ENCODE measurements at places on chromosomes 12 and 14. TPM values are rescaled to one million over a fixed set of nuclear protein-coding genes. Genes with fewer than 3 reads are reported as not detected.

Gene SNRPF
- 41.4 TPM for total RNA-seq

Gene SMOC1
- total RNA-seq = not detected

Gene AMN
- total RNA-seq = 7.7 TPM

Gene POLR3B
- 10.0 TPM for total RNA-seq

GRCh38 chr14:96938946-96939345, 141.8 kb downstream of the VRK1 start:
- peak; percentile 86 for DNase-seq

- DNase-seq = no peak
These were observed 222.6 kb downstream of the ACSS3 start for GRCh38 chr12:81300454-81300853.

DNA sequence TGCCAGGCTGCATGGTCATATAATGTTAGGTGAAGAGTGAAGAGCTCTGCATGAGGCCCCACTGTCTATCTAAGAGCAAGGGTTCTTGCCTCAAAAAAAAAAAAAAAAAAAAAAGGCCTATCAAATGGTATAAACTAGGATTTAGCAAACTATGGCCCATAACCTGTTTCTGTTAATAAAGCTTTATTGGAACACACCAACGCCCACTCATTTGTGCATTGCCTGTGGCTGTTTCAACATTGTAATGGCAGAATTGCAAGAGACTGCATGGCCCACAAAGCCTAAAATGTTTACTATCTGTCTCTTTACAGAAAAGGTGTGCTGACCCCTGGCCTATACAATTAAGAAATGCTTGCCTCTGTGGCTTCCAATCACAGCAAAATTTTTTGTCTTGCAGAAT, 12.8 kb downstream of the PLEKHG7 start:
- DNase-seq = no peak

- DNase-seq = no peak
These were observed 92.3 kb downstream of the TRAFD1 start for GRCh38 chr12:112217647-112218046.

- no peak for DNase-seq
These were observed 70.8 kb downstream of the DPF3 start for GRCh38 chr14:72822946-72823611.

GRCh38 chr14:101075025-101075800, 171.7 kb upstream of the RTL1 start:
- peak; percentile 77 for DNase-seq

DNA sequence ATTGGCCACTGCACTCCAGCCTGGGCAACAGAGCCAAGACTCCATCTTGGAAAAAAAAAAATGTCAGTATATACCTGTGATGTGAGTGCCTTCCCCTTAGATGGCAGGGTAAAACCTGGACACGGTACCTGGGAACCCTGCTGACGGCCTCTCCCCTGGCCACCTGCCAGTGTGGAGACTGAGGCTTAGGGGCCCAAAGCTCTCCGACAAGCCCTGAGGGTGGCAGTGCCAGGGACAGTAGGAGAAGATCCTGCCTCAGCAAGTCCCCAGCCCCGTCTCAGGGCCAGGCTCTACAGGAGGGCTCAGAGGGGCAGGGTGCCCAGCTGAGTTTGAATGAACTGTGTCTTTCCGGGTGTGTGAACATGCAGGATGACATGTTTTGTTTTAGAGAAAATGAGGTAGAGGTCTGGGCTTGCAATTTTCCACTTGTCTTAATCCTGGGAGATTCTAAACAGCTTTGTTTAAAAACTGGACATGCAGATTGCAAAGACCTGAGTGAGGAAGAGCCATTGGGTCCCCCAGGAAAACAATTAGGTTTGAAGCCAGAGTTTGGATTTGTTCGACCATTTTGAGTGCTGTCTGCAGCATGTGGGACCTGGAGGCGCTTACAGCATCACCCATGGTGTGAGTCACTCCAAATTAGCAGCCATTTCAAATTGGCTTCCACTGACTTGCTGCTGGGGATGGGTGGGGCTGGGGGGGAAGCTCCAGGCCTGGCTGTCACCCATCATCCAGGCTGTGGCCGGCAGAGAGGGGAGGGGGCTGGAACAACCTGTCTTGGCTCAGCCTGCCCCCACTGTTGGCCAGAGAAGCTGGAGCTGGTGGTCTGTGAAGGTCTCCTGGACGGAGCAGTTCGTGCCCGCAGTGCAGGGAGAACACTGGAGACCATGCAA, 10.8 kb downstream of the TSPAN9 start:
- no peak for DNase-seq

DNA sequence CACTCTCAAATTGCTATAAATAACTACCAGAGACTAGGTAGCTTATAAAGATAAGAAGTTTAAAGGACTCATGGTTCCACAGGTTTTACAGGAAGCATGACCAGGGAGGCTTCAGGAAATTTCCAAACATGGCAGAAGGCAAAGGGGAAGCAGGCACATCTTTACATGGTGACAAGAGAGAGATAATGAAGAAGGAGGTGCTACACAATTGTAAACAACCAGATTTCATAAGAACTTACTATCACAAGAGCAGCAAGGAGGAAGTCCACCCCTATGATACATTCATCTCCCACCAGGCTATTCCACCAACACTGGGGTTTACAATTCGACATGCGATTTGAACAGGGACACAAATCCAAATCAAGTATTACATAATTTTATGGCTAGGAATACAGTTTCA, 257.7 kb downstream of the BTG1 start:
- no peak for DNase-seq

GRCh38 chr12:64907097-64907496, 82.7 kb downstream of the TBC1D30 start:
- DNase-seq = no peak

- no peak for DNase-seq
These were observed 105.7 kb downstream of the PLEKHA5 start for GRCh38 chr12:19234981-19235871.

DNA sequence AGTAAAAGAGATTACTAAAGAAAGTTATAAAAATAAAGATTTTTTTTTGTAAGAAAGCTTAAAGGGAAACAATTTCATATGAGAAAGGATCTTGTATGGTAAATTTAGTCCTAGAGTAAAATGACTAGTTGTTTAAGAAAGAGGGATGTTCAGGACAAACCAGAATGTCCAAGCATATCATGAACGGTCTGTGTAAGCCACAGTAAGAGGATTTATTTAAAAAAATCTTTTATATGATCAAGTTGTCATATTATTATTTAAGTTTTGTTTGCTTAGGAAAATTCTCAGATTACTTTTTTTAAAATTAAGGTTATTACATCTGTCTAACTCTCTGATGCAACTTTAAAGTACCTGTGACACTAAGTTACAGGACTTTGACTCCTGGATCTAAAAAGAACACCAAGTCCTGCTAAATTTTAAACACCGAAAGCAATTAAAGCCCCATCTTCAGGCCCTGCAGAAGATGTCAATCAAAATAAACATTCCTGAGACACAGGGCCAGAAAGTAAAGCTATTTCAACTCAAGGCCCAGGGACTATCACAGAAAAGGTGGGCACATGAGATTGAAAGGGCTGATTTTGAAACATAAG, 17.3 kb upstream of the CCDC196 start:
- no peak for DNase-seq

- no peak for DNase-seq
These were observed 106.9 kb upstream of the TMEM233 start for GRCh38 chr12:119486599-119487154.

- no peak for DNase-seq
These were observed at the start of gene SLC6A15 for GRCh38 chr12:84912198-84913128. SLC6A15 (minus strand) TSS chr12:84912799; CDS start chr12:84892120, 20,679 bp downstream.

GRCh38 chr12:82964446-82964845, 277.7 kb downstream of the TMTC2 start:
- no peak for DNase-seq

DNA sequence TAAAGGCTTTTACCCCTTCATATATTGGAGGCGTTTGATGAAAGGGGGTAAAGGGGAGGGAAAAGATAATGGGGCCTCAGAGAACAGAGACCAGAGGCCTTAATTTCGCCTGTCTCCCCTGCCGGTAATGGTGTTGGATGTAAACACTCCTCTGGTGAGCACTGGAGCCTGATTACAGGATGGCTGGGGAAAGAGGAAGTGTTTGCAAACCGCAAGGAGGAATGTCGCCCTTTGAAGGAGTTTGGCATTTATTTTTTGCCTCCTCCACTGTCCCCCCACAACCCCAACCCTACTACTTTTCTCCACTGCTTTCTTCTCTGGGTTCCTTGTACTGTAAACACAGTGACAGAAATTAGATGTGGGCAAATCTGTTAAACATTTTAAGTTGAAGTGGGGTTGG, 211.9 kb upstream of the TBX3 start:
- no peak for DNase-seq

- DNase-seq = no peak
These were observed 298.9 kb downstream of the ITPR2 start for GRCh38 chr12:26534071-26534470.

DNA sequence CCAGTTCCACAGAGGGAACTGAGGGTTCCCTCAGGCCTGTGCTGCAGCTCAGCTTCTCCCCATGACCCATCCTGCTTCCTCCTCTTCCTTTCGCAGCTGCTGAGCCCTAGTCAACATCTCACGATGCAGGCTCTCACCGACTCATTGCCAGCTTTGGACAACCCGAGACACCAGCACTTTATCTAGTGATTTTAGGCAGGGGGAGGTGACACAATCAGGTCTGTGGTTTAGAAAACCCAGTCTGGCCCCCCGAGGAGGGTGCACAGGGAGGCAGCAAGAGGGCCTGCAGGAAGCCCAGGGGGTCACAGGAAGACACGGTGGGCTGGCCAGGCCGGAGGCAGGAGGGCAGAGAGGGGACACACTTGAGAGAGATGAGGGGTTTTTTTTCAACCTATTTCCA, 35.4 kb downstream of the DIO3 start:
- no peak for DNase-seq

DNA sequence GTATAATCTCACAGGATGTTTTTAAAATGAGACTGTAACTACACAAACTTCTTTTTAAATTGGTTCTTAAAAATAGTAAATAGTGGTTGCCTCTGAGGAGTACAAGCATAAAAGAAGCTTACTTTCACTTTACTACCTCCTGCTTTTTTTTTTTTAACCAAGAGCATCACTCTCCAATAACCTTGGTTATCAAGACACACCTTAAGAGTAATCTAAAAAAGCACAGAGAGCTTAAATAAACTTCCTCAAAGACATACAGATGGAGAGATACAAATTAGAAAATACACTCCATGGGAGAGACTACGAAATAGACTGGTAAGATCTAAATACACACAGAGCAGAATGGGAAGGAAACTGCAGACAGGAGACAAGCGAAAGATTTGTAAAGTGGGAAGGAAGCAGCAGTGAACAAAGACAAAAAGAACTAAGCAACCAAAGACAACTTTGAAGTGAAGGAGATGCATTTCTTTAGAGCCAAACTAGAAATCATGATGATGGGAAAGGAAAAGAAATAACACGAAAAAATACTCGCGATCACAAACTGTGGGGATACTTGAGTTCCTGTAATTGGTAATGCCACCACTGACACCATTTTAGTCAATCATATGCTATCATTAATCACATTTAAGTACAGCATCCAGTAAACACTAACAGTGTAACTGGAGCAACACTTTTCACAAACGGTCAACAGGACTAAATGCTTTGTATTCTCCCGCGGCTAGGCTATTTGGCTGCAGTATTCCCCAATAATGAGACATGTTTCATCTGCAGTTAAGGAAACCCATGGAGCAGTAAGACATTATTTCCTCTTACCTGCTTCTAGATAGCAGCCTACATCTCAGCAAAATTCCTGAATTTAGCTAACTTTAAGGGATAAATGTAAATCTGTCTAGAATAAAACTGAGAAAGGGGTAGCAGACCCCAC, 8.2 kb downstream of the SINHCAF start:
- no peak for DNase-seq

Measured in Karpas-422 (cell line).